Stimulated activated CD4-positive, alpha-beta T cell treated with anti-CD3 and anti-CD28 coated beads, Interleukin-15, amount 100 ng/mL, for 1 hour (primary cell): ENCODE measurements at places on chromosomes 6 and 20.

DNA sequence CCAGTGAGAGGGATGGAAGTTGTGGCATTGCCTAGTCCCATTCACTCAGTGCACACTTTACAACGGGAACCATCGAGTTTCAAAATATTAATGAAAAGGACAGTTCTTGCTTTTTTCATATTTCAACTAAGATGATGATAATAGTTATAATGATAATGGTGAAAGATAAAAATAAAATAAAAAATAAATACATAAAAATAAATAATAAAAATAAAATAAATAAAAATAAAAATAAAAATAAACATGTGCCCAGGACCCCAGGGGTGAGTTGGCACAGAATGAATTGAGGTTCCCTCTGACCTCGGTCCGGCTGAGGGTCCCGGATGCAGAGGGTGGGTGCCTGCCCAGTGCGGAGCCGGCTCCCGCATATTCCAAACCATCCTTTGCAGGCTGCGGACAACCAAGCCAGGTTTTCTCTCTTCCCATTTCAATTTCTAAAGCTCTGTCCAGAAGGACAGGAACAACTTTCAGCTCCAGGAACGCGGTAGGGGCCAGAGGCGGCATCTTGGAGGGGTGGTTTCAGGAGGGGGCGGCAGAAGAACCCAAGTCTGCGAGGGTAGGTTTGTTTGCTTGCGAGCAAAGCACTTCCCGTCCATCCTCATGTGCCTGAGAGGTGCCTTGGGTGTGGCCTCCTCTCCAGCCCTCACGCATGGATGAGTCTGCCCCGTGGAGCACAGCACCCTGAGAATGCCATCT, 236.8 kb downstream of the DLL1 start:
- DNase-seq = no peak

DNA sequence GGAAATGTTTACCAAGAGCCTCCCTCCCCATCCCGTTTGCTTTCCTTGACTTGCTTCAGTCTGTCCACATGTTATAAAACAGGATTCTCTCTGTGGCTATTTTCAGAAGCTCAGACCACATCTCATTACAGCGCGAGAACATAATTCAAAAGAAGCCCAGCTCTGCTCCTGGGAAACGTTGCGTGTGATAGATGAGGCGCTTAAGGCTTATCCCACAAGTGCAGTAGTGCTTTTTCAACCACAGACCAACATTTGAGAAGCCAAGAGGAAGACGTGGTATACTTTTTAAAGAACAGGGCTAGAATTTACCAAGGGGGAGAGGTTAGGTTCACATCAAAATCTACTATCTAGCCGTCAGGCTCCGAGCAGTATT, 239.5 kb downstream of the SLC24A3 start:
- DNase-seq = no peak

DNA sequence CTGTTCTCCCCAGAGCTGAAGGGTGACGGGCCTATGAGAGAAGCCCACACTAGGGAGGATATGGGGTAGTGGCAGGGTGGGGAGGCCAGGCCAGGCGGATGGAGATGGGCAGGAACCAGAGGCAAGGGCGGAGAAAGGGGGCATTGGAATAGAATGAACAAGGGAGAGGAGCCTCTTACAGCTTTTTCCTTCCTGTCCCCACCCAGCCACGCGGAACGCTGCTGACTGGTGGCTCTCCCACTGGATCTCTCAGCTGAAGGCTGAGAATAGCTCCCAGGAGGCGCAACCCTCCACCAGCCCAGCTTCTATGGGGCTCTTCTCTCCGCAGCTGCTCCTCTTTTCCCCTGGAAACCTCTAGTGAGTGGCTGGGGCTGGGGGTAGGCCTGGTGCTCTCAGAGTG, 10.8 kb downstream of the DLK2 start:
- DNase-seq = no peak

DNA sequence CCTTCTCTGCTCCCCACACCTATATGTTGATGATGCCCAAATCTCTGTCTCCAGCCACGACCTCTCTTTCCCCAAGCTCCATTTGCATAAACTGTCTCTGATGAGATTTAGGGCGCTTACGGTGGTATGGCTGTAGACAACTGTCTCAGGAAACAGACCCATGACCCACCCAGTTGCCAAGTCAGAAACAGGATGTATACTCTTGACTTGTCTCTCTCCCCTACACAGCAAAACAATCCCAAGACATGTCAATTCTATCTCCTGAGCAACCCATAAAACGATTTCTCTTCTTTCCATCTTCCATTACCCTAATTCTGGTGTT, 13.9 kb downstream of the GNL1 start:
- DNase-seq = no peak

DNA sequence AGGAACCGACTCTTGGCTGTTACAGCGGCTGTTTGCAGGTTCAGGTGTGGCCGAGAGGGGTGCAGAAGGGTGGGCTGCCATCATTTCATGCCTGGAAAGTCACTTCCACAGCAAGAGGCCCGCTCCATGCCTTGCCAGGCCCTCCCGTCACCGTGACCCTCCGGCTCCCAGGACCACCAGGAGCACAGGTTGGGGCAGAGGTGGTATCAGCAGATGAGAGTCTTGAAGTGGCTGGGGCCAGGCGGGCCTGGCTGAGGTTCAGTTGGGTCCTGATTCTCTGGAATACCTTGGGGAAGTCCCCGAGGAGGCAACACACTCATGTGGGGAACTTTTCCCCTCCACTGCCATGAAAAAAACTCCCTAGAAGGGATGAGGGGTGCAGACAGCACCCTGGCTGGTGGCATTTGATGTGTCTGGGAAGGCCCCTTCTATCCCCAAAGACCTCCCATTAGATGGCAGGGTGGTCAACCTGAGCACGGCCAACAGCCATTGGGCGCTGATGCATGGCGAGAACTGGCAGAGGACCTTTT, 34.2 kb upstream of the IRF4 start:
- DNase-seq = no peak

GRCh38 chr6:98526465-98526864, 307.9 kb upstream of the POU3F2 start:
- DNase-seq = no peak

- no peak for DNase-seq
Measured at GRCh38 chr6:44580901-44581300, 193.4 kb downstream of the CDC5L start.

DNA sequence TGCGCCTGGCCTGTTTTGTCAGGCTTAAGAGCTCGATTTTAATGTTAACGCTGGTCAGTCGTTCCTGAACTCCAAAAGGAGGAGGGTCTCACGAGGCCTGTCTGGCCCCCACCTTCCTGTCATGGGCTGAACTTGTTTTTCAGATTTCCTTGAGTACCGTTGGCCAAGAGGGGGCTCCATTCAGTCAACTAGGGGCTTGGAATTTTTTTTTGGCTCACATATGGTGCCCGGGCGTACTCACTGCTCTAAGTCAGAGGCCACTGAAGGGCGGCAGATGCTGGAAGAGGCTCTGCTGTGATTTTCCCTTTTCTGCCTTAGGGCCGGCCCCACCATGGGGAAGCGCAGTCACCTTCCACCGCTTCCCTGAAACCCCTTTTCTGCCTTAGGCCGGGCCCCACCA, 6.9 kb upstream of the BIRC7 start:
- DNase-seq = no peak

DNA sequence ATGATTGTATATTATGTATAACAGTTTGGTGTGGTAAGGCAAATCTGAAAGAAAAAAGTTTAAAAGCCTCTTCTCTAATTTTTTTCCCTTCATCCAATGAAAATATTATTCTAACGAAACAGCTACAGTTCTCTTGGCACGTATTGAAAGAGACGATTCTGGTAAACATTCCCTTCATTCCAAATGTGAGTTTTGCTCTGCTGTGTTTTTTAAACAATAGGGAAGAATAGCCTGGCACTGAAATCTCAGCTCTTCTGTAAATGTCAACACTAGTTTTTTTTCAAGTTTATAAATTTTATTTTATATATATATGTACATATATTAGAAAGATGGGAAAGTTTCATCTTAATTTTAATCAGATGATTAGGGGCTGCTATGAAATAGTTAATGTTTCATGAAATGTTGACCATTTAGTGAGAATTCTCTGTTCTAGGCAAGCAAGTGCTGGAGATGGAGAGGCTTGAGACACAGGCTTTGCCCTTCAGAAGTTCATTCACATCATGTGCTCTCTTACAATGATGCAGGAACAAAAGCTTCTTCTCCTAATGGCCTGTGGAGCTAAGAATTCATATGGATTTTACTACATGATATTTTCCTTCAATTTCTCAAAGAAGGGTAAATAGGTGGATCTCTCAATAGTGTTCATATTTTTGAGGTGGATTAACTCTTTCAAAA, 4.1 kb downstream of the PAQR8 start:
- DNase-seq = no peak
